ENCODE measurements at places on chromosomes 12 and 14. TPM values are rescaled to one million over a fixed set of nuclear protein-coding genes. Genes with fewer than 3 reads are reported as not detected.

KLHL28 gene
- 25.4 TPM for total RNA-seq

IGFBP6 gene
- total RNA-seq: not detected

TDRD9 gene
- total RNA-seq: not detected

AHNAK2 gene
- 44.8 TPM for total RNA-seq

EML5 gene
- 2.1 TPM for total RNA-seq

RAN gene
- 766 TPM for total RNA-seq

SLC10A1 gene
- total RNA-seq: not detected

FBLN5 gene
- not detected for total RNA-seq

MAPKAPK5 gene
- total RNA-seq: 125 TPM

SLCO1B3 gene
- not detected for total RNA-seq

MTHFD1 gene
- 33.0 TPM for total RNA-seq

ANO6 gene
- total RNA-seq: 35.9 TPM

SIX1 gene
- 79.6 TPM for total RNA-seq

MYF6 gene
- not detected for total RNA-seq

TAS2R9 gene
- not detected for total RNA-seq

ABHD4 gene
- 8.1 TPM for total RNA-seq

AMDHD1 gene
- total RNA-seq: not detected

ITGA7 gene
- total RNA-seq: 156 TPM

APOLD1 gene
- total RNA-seq: 0.86 TPM

Measured in glutamatergic neuron (in vitro differentiated cells).